Stimulated activated CD4-positive, alpha-beta T cell treated with anti-CD3 and anti-CD28 coated beads, Interleukin-15, amount 100 ng/mL, for 24 hours (primary cell): ENCODE measurements at places on chromosomes 7 and 10.

GRCh38 chr7:16062269-16062668, 359.1 kb downstream of the CRPPA start:
- DNase-seq, result no peak

DNA sequence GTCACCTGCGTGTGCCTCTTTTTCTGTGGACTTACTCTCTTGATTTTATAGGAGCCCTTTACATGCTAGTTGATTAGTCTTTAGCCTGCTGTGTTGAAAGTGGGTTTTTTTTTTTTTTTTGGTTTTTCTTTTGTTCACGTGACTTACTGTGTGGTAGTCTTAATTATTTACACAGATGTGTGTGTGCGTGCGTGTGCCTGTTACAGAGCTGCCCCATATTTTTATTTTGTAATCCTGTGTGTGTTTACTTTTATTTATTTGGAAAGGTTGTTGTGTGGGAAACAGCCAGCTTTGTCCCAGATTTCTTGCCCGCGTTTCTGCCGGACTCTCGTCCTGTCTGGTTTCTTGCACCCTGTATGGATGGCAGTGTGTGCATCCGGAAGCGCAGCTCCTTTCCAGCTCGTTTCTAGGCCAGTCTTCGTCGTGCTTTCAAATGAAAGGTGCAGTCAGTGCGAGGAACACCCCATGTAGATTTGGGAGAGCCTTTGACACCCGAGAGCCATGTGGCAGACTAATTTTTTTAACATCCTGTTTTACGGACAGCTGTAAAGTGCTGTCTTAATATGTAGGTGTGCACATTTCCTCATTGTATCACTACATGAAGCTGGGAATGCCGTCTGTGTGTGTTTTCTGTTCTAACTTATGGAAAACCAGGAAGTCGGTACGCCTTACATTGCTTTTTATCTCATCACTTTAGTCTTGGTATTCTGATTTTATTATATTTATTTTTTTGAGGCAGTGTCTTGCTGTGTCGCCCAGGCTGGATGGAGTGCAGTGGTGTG, 55.6 kb downstream of the DNAJB6 start:
- no peak for DNase-seq

DNA sequence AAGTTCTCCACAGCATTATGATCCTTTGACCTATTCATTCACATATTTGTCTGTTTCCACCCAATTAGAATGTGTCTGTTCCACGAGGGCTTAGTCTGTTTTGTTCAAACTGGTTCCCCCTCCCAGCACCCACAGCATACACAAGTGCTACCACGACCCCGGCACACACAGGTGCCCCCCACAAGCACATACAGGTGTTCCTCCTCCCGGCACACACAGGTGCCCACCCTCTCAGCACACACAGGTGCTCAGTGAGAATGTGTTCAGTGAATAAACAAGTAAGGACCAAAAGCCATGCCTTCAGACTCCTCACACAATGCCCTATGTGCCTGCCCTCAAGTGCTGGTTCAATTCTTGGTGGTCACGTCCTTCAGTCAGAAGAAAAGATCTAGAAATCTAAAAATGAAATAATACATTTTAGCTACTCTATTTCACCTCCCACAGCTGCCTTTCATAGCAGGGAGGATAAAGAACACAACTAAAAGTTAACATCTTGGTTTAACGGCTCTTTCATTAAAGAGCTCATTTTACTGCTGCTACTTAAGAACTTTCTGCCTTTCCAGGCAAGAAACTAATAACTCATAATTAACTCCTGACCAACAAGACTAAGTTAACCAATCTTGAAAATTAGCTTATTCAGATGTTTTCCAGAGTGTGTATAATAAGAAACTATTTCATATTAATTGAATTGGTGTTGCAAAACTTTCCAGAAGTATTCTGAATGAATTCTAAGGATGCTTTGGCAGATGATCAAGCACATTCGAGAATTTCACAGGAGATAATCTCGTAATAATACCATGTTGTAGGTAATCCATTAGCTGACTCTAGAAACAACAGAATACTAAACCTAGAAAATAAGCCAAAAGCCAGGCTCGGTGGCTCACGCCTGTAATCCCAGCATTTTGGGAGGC, 2.3 kb downstream of the DNMBP start:
- DNase-seq, result no peak

DNA sequence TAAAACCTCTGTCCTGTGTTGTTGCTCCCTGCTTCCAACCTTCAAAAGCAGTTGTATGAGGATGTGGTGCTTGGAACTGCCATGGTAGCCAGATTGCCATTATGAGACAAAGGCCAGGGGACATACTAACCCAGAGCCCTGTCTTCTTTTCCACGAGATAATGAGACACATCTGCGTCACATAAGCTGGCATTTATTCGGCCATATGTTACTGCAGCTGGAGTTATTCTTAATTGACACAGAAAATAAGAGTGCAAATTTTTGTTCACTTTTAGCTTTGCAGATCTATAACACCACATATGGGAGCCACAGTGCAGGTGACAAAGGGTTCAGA, 15.5 kb upstream of the PDLIM1 start:
- no peak for DNase-seq

GRCh38 chr7:14236834-14237233, 247.4 kb upstream of the ETV1 start:
- no peak for DNase-seq

GRCh38 chr7:131014906-131015656, 281.1 kb upstream of the KLF14 start:
- DNase-seq, result no peak

DNA sequence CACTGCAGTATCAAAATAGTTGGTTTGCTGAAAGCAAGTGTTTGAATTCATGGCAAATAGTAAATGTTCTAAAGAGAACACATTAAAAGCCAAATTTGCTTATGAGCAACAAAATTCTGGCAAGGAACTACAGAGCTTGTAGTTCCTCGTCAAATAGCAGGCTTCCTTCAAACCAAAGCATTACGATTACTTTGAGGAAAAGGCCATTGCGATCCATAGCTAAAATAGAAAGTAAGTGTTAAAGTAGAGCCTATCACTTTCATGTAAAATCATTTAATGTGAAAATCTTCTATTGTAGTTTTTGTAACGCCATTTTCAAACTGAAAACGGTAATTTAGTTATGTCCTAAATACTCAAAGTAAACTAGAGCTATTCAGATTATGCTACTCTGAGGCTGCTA, 20.1 kb downstream of the CACNA2D1 start:
- no peak for DNase-seq

DNA sequence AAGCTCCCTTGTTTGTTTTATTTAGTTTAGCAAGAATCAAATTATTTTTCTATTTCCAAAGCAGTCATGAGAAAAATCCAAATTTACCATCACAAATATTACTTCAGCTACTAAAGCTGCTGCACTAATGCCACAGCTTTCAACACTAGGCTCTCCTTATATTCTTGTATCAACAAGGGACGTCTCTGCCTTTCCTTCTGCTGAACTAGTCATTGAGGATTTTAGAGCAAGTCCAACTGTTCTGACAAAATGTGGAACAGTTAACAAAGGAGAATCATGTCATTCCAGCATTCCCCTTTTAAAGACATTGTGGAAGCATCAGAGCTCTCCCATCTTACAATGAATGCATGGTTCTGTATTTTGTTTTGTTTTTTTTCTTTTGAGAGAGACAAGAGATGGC, 28.6 kb downstream of the FAM13C start:
- no peak for DNase-seq

DNA sequence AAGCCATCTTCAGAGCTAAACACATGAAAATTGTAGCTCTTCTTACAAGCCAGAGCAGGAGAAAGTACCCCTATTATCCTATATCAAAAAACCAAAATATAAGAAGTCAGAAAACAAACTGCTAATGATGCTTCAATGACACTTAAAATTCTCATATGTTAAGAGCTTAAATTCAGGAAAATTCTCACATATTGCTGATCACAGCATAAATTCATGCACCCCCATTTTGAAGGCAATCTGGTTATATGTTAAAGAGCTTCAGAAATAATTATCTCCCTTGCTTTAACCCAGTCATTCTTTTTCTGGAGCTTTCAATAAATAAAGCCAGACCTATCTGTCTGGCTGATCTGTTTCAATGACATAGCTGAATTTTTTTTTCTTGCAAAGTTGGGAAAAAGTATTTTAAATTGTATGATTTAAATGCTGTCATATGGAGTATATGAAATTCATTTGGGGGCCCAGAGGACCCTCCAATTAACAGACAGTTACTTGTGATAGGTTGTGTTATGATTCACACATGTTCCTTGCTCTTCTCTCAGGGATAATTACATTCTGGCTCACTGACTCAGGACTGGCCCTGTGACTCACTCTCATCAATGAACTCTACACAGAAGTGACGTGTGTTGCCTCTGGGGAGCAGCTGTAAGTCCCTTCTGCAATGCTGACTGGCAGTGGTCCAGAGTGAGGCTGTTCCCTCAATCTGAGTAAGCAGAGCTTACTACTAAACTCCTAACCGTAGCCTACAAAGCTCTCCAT, 85.2 kb downstream of the HGF start:
- no peak for DNase-seq

DNA sequence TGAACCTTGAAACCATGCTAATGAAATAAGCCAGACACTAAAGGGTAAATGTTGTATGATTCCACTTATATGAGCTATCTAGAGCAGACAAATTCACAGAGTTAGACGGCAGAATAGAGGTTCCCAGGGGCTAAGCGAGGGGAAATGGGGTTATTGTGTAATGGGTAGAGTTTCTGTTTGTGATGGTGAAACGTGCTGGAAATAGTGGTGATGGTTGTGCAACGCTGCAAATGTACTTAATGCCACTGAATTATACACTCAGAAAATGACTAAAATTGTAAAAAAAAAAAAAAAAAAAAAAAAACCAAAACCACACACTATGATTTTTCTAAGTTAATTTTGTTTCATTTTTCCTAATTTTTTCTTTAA, 30.0 kb downstream of the SFXN4 start:
- no peak for DNase-seq

GRCh38 chr7:152093717-152094116, 68.2 kb downstream of the GALNT11 start:
- DNase-seq, result no peak

DNA sequence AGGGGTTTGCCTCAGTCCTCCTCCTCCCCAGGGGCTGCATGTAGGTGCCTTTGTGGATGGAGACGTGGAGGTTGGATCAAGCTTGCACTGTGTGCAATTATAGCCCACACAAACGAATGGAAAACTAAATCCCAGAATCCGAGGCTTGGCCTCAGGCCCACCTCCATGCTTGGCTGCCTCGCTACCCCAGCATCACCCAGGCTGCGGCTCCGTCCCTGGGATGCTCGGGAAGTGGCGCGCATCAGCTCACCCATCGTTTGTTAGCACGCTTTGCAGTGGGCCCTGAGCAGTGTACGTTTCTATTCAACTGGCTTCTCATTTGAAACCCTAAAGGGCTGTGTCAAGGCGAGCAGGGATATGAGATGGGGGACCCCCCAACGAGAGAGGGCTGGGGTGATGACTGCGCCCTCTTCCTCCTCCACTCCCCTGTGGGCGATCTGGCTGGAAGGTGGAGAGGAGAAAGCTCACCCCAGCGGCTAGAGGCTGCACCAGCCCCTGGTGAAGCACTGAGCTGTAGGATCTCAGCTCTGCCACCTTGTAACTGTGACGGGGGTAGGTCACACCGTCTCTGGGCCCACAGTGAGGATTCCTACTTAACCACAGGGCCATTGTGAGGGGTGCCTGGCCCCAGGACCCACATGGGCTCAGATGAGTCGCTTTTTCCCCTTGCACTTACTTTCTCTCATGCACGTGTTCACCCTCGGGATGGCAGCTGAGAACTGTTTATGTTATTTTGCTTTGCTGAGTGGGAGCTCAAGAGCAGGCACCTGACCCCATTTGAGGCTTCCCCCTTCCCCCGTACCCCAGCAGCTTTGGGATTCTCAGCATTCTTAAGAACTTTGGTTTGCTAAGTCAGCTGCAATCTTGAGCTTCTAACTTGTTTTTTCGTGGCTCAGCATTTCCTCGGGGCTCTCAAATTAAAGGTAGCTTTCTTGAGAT, 12.7 kb upstream of the BTBD16 start:
- DNase-seq, result no peak

GRCh38 chr10:90592638-90593302, 265.1 kb downstream of the HTR7 start:
- DNase-seq, result peak; percentile 8

GRCh38 chr7:79064187-79064823, 389.2 kb downstream of the MAGI2 start:
- no peak for DNase-seq

DNA sequence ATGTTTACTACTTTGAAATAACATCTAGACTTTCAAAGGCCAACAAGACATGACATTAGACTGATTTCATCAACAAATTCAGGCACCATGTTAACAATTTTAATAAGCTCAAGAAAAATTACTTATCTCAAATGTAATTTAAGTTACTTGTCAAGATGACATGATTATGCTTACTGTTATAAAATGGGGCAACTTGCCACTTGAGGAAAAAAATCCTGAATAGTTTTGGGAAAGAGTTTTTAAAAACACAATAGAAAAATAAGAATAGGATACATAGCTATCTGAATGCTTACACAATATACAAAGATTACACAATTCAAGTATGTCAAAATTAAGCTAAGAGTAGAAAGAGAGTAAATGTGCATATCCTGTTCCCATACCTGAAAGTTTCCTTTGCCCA, 85.4 kb downstream of the RNF32 start:
- DNase-seq, result no peak

GRCh38 chr10:133158437-133158755, 1.6 kb upstream of the KNDC1 start:
- no peak for DNase-seq

GRCh38 chr10:103789161-103789560, 66.2 kb downstream of the SH3PXD2A start:
- no peak for DNase-seq

GRCh38 chr7:30423788-30424505, 54.6 kb downstream of the NOD1 start:
- DNase-seq, result no peak

- DNase-seq, result no peak
Measured at GRCh38 chr10:44752451-44753441, 158.4 kb upstream of the TMEM72 start.

DNA sequence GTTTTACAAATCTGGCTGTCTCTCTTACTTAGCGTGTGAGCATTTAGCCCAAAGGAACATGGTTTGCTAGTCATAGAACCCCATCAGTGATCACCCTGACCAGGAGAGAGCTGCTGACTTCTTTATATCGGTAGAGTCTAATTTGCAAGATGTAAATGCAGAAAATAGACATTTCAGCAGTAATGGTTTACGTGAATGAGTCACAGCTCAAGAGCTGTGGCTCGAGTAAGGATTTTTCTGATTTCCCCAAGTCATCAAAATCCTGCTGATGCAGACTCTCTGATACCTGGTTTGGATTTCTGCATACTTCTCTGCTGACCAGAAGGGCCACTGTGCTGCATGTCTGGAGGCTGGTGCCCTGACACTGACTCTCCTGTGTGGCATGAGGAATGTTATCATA, 25.7 kb downstream of the NUB1 start:
- no peak for DNase-seq

- no peak for DNase-seq
Measured at GRCh38 chr7:16667355-16667754, 21.4 kb downstream of the BZW2 start.

- peak; percentile 45 for DNase-seq
Measured at GRCh38 chr7:128020159-128020558, 11.1 kb downstream of the LRRC4 start.
